ENCODE measurements at places on chromosomes 1 and 21. TPM values are rescaled to one million over a fixed set of nuclear protein-coding genes. Genes with fewer than 3 reads are reported as not detected.

- DNase-seq, result no peak
Measured at GRCh38 chr1:244191581-244191980, 140.5 kb downstream of the ZBTB18 start.

DNA sequence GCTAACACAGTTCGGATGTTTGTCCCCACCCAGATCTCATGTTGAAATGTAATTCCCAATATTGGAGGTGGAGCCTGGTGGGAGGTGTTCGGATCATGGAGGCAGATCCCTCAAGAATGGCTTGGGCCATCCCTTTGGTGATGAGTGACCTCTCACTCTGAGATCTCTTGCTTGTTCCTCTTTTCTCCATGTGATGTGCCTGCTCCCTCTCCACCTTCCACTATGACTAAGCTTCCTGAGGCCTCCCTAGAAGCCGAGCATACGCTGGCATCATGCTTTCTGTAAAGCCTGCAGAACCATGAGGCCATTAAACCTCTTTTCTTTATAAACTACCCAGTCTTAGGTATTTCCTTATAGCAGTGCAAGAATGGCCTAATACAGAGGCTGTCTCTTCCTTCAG lies 8.1 kb upstream of the PLA2G5 start:
- no peak for DNase-seq

Gene TRNP1
- 1.5 TPM for total RNA-seq

Gene F13B
- total RNA-seq, result not detected

All from activated T-cell treated with anti-CD3 and anti-CD28 coated beads, Interleukin-2, amount 50 U/mL, for 4 hours (primary cell).